ENCODE measurements at places on chromosomes 3 and 15.

DNA sequence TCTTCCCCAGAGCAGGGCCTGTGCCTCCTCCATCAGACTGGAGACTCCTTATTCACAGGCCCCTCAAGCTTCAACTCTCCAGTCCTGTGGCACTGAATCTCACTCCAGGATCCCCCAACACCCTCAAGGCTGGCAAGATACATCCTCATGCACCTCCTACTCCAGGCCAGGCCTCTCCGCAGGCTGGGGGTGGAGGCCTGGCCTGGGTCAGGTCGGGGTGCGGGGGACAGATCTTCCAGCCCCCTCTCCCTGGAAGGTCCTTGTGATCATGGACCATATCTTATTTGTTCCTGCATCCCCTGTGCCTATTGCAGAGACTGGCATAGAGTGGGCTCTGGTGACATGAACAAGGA is 147.3 kb downstream of the SMAD6 start:
- DNase-seq: no peak

- DNase-seq: no peak
Measured at GRCh38 chr15:70197945-70198361, 100.2 kb upstream of the TLE3 start.

DNA sequence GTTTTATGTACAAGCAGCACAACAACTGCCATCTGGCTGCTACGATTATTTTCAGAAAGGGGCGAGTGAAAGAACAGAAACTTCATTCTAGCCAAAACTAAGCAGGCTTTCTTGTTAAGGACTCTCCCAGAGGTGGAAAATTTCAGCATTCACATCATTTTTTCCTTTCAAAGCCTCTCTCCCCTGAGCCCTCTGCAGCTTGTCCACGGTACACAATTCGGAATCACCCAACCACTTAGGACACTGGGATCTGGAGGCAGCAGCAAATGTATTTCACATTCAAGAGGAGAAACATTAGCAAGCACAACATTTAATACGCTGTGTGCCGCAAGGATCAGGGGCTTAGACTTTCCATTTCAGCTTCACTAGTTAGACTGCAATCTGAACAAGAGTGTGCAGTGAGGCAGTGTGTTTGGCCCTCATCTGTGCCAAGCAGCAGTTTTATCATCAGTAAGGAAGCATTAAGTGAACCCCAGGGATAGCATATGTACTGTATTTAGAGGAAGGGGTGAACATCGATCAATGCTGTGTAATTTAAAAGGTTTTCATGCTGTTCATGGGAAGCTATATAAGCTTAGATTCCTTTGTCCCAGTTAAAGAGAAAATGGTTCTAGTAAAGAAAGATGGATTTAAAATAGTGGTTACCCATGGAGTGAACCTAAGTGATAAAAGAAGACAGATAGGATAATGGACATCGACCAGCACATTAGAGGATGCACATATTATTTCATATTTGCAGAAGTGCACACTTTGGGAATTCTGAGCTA is 504.9 kb downstream of the TBL1XR1 start:
- no peak for DNase-seq

- DNase-seq: no peak
Measured at GRCh38 chr3:36635731-36636130, 128.6 kb downstream of the DCLK3 start.

DNA sequence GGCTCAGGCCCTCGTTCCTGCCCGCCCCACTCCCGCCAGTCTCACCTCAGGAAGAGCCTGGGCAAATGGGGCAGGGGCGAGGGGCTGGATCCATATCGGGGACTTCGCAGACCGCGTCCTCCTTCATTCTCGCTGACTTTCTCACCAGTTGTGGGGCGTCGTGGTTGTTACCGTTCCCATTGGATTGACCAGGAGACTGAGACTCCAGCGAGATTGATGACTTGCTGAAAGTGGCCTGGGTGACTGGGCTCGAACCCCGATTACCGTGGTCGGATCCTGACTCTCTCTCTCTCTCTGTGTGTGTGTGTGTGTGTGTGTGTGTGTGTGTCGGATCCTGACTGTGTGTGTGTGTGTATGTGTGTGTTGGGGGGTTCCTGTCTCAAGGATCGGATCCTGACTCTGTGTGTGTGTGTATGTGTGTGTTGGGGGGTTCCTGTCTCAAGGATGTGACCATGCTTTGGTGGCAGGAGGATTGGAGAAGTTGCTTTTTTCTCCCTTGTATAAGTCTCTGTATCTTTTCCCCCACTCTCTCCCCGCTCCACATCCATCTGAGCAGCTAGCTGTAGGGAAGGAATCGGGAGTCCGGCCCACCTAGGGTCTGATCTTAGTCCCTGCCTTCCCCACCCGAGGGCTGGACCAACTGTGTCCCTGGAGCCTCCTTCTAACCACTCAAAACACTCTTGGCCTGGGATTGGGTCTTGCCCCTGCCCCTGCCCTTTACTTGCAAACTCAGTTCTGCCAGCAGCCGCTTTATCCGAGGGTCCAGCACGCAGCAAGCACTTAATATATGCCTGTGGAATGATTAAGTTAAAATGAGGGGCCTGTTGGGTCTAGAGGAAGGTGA is 603 bp downstream of the PLEKHO2 start:
- DNase-seq: no peak

GRCh38 chr15:64112904-64113303 is 17.1 kb downstream of the SNX1 start:
- no peak for DNase-seq

DNA sequence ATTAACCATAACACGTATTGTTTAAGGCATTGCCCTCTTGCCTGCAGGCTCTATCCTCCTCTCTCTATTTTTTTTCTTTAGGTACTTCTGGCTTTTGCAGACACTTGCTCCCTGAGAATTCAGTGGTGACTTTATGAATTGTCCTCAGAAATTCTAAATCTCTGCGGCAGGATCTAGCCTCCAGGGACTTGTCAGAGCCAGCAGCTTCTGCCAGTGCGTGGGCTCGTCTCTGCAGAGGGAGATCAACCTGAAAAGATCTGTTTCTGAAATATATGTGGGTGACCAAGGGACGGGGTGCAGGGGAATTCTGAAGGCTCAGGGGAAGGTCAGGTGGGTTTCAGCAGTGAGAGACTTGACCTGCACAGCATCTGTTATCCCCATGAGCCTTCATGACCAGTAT is 326.1 kb upstream of the LRRFIP2 start:
- no peak for DNase-seq

- DNase-seq: no peak
Measured at GRCh38 chr3:9088441-9089353, 125.4 kb upstream of the RAD18 start.

DNA sequence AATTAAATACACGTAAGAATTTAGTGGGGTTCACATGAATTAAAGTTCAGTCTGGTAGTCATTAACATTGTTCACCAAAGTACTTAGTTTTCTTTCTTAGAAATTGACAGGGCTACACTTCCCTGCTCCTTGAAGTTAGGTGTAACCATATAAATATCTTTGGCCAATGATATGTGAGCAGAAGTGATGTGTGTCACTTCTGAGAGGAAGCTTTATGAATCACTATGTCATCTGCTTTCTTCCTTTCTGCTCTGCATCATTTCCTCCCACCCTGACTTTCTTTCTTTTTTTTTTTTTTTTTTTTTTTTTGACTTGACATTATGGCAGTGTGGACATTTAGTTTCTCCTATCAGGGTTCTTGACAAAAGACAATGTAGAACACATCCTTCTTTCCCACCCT is 156.2 kb upstream of the COL8A1 start:
- no peak for DNase-seq

- no peak for DNase-seq
Measured at GRCh38 chr3:89613241-89613640, 505.8 kb downstream of the EPHA3 start.

GRCh38 chr3:17052363-17052762 is 167.6 kb downstream of the PLCL2 start:
- DNase-seq: no peak

- no peak for DNase-seq
Measured at GRCh38 chr3:24401811-24402185, 92.9 kb downstream of the THRB start.

GRCh38 chr3:67357610-67358458 is 296.6 kb downstream of the SUCLG2 start:
- DNase-seq: peak; percentile 37

- no peak for DNase-seq
Measured at GRCh38 chr3:98786364-98787006, 23.3 kb downstream of the ST3GAL6 start.
